ENCODE measurements at places on chromosomes 11 and 22. TPM values are rescaled to one million over a fixed set of nuclear protein-coding genes. Genes with fewer than 3 reads are reported as not detected.

APLNR gene
- total RNA-seq: 1.7 TPM

LYVE1 gene
- 150 TPM for total RNA-seq

ROBO4 gene
- total RNA-seq: 49.8 TPM

ARHGEF12 gene
- total RNA-seq: 118 TPM

ZNF280B gene
- total RNA-seq: 0.71 TPM

TMEM151A gene
- total RNA-seq: 0.42 TPM

NTM gene
- 6.3 TPM for total RNA-seq

TEX54 gene
- total RNA-seq: not detected

CENPM gene
- total RNA-seq: not detected

HEPHL1 gene
- 0.42 TPM for total RNA-seq

POU2AF3 gene
- 2.9 TPM for total RNA-seq

SERPING1 gene
- total RNA-seq: 585 TPM

NAP1L4 gene
- total RNA-seq: 90.0 TPM

GGTLC3 gene
- total RNA-seq: not detected

OR52A1 gene
- total RNA-seq: not detected

TUB gene
- total RNA-seq: 8.3 TPM

- no peak overlapping the region for H3K4me3 ChIP-seq
- no peak overlapping the region for H3K27ac ChIP-seq
- DNase-seq: no peak
These were observed 5.0 kb upstream of the SLC1A2 start for GRCh38 chr11:35424157-35424940.

DNA sequence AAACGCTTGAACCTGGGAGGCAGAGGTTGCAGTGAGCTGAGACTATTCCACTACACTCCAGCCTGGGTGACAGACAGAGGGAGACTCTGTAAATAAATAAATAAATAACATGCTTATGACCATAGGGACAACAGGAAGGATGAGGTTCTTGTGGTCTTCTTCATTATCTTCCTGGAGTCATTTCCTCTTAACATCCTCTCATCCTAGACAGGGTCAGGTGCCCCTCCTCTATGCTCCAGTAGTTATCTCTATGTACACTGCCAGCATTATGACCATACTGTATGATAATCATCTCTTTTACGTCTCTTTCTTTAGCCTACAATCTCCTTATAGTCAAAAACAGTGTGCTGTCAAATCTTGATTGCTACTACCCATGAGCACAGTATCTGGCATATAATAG is 17.7 kb downstream of the RAB30 start:
- H3K27me3 ChIP-seq: no peaks in the 10 kb centered on the region
- H3K36me3 ChIP-seq: no peaks in the 10 kb centered on the region
- DNase-seq: no peak

GRCh38 chr11:57410287-57410686 is 16.6 kb downstream of the SLC43A3 start:
- H3K4me1 ChIP-seq: peaks cover 20% of the 10 kb centered on the region
- no peak overlapping the region for H3K27ac ChIP-seq
- H3K36me3 ChIP-seq: peaks cover 97% of the 10 kb centered on the region
- DNase-seq: no peak

DNA sequence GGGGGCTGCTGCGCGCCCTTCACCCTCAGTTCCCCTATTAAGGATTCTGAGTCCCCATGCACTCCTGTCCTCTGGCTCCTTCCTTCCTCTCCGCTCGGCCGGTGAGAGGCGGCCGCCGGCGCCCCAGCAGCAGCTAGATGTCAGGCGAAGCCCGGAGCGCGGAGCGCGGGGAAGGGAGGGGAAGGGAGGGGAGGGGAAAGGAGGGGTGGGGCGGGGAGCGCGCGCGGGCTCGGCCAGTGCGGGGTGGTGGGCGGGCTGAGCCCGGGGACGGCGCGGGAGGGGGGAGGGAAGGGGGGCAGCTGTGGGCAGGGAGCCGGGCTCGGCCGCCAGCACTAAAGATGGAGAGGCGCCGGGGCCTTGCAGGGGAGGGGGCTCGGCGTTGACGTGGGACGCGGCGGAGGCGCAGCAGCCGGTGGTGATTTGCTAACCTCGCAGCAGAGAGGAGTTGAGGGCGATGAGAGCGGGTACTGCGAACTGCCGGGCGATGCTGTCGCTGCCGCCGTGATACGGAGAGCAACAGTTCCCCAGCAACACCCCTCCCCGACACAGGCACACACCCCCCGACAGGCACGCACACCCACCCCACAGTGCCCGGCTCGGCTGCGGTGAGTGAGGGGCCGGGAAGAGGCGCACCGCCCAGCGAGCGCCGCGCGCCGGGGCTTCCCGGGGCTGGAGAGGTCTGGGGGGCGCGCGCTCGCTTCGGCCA is at the start of gene ZBTB16:
Gene ZBTB16 (plus strand): TSS at position 434 of the 706 bp plus-strand sequence. CDS start 3,590 bp downstream, outside the sequence.
- peak within 1 kb of the TSS; percentile 96 for H3K4me3 ChIP-seq
- H3K27ac ChIP-seq: peak within 1 kb of the TSS; percentile 96
- peak; percentile 96 for DNase-seq
- H3K27me3 ChIP-seq: no peaks in the 10 kb centered on the region
- peaks cover 35% of the 10 kb centered on the region for H3K36me3 ChIP-seq

GRCh38 chr22:31736458-31736857 is 13.5 kb downstream of the PRR14L start:
- no peaks in the 10 kb centered on the region for H3K27me3 ChIP-seq
- H3K4me1 ChIP-seq: peaks cover 10% of the 10 kb centered on the region
- no peak overlapping the region for H3K27ac ChIP-seq
- no peak for DNase-seq
- H3K4me3 ChIP-seq: no peak overlapping the region

- no peak overlapping the region for H3K4me3 ChIP-seq
- H3K27me3 ChIP-seq: peaks cover 21% of the 10 kb centered on the region
- H3K36me3 ChIP-seq: no peaks in the 10 kb centered on the region
- H3K4me1 ChIP-seq: peaks cover 38% of the 10 kb centered on the region
These were observed 2.2 kb downstream of the GPR137 start for GRCh38 chr11:64287676-64288352.

GRCh38 chr11:44949160-44950030 is 1.3 kb downstream of the TP53I11 start:
- H3K4me3 ChIP-seq: peak overlapping the region; percentile 82
- DNase-seq: no peak
- no peaks in the 10 kb centered on the region for H3K27me3 ChIP-seq
- peaks cover 60% of the 10 kb centered on the region for H3K4me1 ChIP-seq
- H3K27ac ChIP-seq: peak overlapping the region; percentile 86

DNA sequence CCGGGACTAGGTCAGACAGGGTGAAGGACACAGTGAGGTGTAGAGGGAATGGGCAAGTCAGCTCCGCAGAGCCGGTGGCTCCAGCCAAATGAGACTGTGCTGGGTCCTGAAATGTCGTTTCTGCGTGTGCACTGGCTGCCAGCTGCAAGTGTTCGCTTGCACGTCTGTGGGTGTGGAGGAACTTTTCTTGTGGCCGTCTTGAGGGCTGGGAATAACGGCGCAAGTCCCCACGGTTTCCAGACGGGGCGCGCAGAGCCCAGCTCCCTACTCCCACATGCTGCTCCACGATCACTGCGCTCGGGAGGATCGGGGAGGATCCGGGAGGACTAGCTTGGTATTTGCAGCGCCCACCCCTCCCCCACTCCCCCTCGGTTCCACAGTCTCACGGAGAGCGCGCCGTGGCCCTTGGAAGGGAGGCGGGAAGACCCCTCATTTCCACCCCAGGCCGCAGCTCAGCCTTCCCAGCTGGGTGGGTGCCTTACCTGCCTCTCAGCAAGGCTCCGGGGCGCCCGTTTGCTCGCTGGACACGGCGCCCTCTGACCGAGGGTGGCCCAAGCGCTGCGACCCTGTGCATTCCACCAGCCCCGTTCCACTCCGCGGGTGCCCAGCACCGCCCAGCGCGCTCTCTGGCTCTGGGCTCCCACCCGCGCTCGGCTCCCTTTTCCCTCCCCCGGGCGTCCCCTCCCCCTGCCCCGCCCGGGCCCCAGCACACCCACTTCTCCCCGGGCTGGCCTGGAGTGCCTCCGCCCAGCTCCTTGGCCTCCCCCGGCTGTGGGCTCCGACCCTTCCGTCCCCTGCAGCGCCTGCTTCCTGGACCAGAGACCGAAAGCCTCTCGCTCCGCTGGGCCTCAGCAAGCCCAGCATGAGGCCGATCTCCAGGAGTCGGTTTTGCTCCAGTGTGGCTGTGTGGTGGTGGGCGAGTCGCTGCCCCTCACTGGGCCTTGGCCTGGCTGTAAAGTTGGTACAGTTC is at the start of gene KCNE3:
Gene KCNE3 (minus strand): TSS at position 634 of the 970 bp plus-strand sequence. CDS start 9,986 bp downstream, outside the sequence.
- peak within 1 kb of the TSS; percentile 62 for H3K4me3 ChIP-seq
- H3K27me3 ChIP-seq: no peaks in the 10 kb centered on the region
- no peaks in the 10 kb centered on the region for H3K36me3 ChIP-seq
- H3K27ac ChIP-seq: peak within 1 kb of the TSS; percentile 47
- DNase-seq: no peak
- H3K4me1 ChIP-seq: peaks cover 19% of the 10 kb centered on the region

GRCh38 chr22:41513391-41513790 is 30.9 kb downstream of the POLR3H start:
- no peak overlapping the region for H3K4me3 ChIP-seq
- no peak for DNase-seq
- no peaks in the 10 kb centered on the region for H3K27me3 ChIP-seq
- H3K4me1 ChIP-seq: peaks cover 64% of the 10 kb centered on the region
- H3K36me3 ChIP-seq: peaks cover 26% of the 10 kb centered on the region
- peak overlapping the region; percentile 75 for H3K27ac ChIP-seq

DNA sequence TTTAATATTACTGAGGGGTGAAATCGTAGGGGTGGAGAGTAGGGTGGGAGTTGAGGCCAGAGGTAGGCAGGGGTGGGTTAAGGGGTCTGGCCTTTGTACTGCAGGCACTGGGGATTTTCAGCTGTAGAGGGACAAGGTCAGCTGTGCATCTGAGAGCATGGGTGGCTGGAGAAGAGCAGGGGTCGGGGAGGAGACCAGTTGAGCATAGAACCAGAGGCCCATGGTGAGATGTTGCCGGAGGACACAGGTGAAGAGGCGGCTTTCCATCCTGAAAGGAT is 12.1 kb upstream of the CELSR1 start:
- H3K27me3 ChIP-seq: no peaks in the 10 kb centered on the region
- peaks cover 62% of the 10 kb centered on the region for H3K4me1 ChIP-seq
- H3K27ac ChIP-seq: peak overlapping the region; percentile 85
- no peak overlapping the region for H3K4me3 ChIP-seq
- DNase-seq: no peak

- DNase-seq: no peak
- H3K27ac ChIP-seq: peak within 1 kb of the TSS; percentile 90
- peaks cover 49% of the 10 kb centered on the region for H3K4me1 ChIP-seq
These were observed at the start of gene DLG2 for GRCh38 chr11:85627332-85627997. Gene DLG2, minus strand, starts transcription at chr11:85627344.

DNA sequence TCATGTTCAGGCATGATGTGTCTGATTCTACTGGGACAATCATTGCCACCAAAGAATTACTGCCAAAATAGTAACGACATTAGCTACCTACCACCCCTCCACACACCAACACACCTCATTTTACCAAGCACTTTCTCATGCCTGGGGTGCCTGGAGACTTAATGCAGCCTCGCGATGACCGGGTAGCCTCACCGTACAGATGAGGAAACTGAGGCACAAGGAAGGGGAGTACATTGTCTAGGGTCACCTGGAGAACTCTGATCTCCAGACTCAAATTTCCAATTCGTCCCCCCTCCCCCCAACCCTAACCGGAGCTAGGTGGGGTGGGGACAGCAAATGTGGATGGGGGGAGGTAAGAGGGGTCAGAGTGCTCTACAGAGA is 2.7 kb upstream of the RTN4RL2 start:
- H3K27me3 ChIP-seq: peaks cover 28% of the 10 kb centered on the region
- DNase-seq: no peak
- peaks cover 44% of the 10 kb centered on the region for H3K4me1 ChIP-seq
- no peak overlapping the region for H3K27ac ChIP-seq
- H3K36me3 ChIP-seq: no peaks in the 10 kb centered on the region
- peak overlapping the region; percentile 64 for H3K4me3 ChIP-seq

DNA sequence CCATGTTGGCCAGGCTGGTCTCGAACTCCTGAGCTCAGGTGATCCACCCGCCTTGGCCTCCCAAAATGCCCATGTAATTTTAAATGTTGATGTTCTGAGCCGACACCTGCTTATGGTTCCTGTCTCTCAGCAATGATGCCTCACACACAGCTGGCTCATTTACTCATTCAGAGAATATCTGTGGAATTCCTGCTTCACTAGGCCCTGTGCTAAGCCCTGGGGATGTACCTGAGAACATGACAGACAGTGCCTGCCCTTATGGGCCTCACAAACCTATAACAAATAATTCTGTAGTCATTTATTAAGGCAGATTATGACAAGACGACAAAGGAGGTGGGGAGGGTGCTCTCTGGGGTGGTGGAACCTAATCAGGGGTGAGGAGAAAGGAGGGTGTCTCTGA is 93.7 kb downstream of the PRR5L start:
- no peaks in the 10 kb centered on the region for H3K36me3 ChIP-seq
- DNase-seq: no peak
- H3K4me3 ChIP-seq: no peak overlapping the region
- no peaks in the 10 kb centered on the region for H3K27me3 ChIP-seq
- no peaks in the 10 kb centered on the region for H3K4me1 ChIP-seq

DNA sequence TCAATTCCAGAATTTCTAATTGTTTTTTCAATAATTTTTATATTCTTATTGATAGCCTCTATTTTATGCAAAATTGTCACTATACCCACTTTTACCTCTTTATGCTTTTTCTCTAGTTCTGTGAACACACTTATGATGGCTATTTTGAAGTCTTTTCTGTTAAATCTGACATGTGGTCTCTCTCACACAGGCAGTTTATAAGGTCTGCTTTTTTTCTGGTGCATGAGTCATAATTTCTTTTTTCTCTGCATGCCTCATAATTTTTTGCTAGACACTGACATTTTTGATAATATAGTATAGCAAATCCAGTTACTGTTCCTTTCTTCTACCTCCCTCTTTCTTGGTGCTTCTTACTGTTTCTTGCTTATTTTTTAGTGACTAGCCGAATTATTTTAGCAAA is 36.0 kb downstream of the ZBTB44 start:
- no peaks in the 10 kb centered on the region for H3K36me3 ChIP-seq
- no peaks in the 10 kb centered on the region for H3K27me3 ChIP-seq
- no peak overlapping the region for H3K4me3 ChIP-seq
- H3K4me1 ChIP-seq: no peaks in the 10 kb centered on the region

DNA sequence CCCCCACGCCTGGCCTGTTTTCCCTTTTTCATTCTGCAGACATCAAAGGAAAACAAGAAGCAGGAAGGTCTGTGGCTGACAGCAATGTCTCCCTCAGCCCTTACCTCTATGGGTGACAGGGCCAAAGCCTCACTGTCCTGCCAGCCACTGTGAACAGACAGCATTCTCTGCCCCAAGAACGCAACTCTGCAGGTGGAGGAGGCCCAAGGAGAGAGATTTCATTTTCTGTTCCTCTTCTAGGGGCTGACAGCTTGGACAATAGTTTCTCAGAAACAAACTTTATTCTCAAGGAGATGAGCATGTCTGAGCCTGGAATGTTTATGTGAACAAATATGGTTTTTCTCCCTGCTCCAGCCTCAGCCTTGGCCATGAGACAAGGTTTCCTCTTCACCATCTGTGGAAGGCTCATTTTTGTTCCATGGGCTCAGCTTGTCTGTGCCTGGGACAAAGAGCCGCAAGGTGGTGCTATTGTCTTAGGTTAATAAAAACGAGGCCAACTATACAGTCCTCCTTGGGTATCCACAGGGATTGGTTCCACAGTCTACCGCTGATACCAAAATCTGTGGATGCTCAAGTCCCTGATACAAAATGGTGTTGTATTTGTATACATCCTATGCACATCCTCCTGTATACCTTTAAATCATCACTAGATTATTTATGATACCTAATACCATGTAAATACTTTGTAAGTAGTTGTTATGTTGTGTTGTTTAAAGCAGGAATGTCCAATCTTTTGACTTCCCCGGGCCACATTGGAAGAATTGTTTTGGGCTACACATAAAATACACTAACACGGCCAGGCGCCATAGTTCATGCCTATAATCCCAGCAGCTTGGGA is 5.8 kb downstream of the PIWIL3 start:
- no peak for DNase-seq
- no peak overlapping the region for H3K27ac ChIP-seq
- H3K4me3 ChIP-seq: no peak overlapping the region

GRCh38 chr11:36356201-36356600 is 60.1 kb downstream of the PRR5L start:
- peaks cover 36% of the 10 kb centered on the region for H3K27me3 ChIP-seq
- no peaks in the 10 kb centered on the region for H3K4me1 ChIP-seq
- H3K27ac ChIP-seq: no peak overlapping the region
